GM13976 (cell line): ENCODE measurements at places on chromosomes 16 and 17.

DNA sequence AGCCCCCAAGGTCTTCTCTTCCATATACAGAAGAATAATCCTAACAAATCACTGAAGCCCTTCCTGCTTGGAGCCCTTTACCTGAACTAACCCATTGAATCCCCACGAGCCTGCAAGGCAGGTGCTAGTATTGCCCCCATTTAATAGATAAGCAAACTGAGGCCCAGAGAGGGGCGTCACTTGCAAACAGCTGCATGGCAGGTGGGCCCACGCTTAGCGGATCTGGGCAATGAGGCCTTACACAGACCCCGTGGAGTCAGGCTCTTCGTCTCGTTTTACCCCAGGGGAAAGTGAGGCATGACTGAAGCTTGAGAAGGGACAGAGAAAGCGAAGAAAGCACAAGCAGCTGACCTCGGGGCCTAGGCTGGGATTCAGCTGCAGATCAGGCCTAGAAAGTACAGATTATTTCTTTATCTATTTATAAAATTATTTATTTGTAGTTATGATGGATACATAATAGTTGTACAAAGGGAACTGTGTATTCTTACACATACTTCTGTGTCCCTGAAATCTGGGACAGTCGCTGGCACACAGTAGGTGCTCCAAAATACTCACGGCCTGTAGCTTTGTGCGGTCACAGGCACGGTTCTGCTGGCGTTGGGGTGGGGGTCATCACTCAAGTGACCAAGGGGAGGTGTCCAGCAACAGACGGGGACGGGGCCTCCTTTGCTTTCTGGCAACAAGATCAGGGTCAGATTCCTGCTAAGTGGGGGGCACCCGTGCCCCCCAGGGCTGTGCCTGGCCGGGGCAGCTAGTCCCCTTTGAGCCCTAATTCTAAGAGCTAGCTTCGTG is 223.2 kb upstream of the GSE1 start:
- DNase-seq, result no peak

DNA sequence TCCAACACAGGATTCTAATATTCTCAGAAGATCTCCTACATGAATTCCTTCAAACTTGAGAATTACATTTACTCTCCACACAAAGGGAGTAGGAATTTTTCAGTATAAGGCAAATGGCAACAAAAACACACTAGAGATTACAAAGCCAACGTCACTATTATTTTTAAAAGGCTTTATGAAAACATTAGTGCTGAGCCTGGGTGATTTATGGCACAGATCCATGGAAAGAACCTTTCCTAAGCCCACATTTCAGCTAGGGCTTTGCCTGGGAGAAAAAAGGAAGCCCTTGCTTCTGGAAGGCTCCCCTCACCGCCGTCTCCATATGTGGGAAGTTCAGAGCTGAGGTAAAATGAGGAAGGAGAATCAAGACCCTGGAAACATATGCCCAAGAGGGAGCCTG is 499.4 kb upstream of the HSBP1 start:
- no peak for DNase-seq

- DNase-seq, result peak; percentile 85
Measured at GRCh38 chr17:7479213-7480088, at the start of gene ZBTB4. Gene ZBTB4 (minus strand): TSS chr17:7479631. CDS start chr17:7466801, 12,830 bp downstream.

DNA sequence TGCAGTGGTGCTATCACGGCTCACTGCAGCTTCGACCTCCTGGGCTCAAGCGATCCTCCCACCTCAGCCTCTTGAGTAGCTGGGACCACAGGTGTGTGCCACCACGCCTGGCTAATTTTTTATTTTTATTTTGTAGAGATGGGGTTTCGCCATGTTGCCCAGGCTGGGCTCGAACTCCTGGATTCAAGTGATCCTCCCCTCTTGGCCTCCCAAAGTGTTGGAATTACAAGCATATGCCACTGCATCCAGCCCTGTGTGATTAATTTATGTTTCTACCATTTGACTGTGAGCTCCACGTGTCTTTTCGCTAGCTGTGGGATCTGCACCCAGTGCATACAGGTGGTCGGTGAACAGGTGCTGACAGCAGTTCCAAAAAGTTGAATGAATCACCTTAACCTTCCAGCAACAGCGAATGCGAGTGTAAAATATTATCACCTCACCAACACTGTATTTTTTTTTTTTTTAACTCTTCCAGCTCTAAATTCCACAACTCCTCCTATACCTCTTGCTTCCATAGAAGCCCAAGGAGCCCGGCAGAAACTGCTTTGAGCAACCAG is 484 bp upstream of the NUDT7 start:
- DNase-seq, result no peak

DNA sequence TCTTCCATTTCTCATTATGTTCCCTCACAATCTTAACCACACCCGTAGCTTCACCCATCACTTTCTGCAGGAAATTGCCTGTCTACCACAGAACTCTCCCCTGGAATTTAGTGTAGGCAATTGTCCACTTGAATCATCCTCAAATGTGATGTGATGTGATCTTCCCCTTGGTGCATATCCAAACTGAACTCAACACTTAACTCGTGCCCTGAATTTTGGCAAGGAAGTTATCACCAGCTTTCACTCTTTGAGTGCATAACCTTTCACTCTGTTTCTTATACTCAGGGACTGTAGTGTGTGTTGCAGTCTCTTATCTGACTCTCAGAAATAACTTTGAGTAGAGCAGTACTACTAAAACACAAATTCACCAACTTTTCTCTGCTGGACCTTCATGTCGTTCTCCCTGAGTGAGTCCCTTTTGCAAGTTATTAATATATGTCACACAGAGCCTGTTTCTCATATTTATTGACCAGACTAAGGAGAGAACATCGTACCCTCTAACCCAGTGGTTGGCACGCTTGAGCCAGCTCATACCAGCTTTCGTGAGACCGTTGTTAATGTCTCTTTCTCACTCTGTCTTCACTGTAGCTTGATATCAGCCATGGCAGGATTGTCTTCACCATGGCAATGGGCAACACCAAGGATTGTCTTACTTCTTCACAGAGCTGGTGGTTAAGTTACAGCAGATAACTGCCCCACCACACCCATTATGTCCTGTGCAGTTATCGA is 558.9 kb upstream of the HSBP1 start:
- no peak for DNase-seq
